ENCODE measurements at places on chromosomes 1 and 21.

- DNase-seq, result no peak
Observed at GRCh38 chr1:235597867-235598553, 51.6 kb downstream of the GNG4 start.

DNA sequence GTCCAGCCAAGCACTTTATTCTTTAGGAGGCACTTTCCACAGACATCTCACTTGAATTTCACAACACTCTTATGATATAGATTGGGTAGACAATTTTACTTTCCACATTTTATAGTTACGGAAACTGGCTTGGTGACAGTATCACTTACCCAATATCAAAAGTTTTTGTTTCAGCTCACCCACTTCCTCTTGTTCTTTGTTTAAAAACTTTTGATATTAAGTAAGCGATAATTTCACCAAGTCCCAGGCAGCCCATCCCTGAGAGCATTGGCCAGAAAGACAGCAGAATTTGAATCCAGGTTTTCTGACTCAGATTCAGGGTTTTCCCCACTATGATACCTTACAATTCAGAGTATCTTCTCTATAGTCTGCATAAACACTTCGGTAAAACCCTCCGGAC is 60.0 kb downstream of the LRIG2 start:
- DNase-seq, result no peak

GRCh38 chr1:228075801-228076271 is 6.7 kb upstream of the ARF1 start:
- DNase-seq, result no peak

- no peak for DNase-seq
Observed at GRCh38 chr1:102163799-102164198, 167.1 kb upstream of the OLFM3 start.

- no peak for DNase-seq
Observed at GRCh38 chr1:38644092-38644491, 215.5 kb downstream of the RRAGC start.

- no peak for DNase-seq
Observed at GRCh38 chr21:35783721-35784120, 276.6 kb downstream of the SETD4 start.

DNA sequence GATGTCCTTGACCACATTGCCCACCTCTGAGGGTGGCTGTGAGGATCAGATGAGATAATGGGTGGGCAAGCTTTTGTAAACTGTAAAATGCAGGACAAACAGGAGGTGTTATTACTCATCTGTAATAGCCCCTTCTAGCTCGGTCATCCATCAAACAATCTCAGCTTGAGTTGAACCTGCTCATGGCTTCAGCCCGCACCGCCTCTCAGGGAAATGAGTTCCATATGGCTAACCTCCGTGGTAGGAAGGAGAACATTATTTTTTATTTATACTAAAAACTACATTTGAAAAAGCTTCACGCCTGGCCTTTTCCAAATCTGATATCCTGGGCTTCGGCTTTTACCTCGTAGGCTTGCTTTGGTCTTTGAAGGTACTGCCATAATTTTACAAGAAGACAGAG is 116.2 kb upstream of the USP24 start:
- no peak for DNase-seq

DNA sequence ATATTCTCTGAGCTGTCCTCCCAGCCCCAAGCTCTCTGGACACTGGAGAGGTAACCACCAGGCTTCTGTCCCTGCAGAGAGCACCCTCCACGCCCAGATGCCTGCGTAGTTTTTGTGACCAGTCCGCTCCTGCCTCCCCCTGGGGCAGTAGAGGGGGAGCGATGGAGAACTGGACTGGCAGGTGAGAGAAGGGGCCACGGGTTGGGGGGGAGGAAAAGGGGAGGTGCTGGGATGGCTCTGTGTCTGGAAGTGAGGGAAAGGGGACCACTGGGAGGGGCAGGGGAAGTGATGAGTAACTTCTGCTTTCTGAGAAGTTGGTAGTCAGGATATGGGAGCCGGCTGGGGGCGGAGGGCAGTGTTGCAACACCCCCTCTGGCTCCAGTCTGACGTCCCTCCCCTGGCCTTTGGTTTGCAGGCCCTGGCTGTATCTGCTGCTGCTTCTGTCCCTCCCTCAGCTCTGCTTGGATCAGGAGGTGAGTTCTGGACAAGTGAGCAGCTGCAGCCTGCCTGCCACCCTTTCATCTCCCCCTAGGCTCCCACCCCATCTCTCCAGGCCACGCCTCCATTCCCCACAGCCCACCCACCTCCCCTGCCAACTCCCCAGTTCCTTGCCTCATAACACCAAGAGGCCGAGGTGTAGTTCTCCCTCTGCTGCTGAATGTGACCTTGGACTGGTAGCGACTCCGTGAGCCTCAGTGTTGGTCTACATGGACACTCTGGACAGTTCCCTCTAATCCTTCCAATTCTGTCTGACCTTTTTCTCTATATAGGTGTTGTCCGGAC is 3.1 kb downstream of the ADAMTSL4 start:
- no peak for DNase-seq

DNA sequence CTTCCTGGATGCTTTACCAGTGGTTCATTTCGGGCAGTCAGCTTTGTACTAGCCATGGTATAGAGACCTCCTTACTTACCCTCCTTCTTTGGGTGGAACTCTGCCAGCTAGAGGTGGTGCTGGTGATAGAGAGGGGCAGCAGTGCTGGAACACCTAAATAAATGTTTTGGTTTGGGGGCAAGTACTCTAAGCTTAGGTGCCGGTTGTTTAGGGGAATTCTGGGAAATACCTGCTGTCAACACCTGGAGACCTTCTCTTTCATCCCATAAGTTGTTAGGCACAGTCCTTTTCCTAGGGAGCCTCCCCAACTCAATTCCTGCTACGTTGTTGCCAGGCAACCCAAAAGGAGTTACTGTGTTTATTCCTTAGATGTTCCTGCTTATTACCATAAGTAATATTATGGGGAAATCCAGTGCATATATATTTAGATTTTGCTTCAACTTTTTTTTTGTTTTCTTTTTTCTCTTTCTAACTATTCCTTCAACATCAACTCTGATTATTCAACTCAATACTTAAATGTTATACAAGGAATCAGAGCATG is 16.9 kb downstream of the SCP2 start:
- DNase-seq, result no peak

DNA sequence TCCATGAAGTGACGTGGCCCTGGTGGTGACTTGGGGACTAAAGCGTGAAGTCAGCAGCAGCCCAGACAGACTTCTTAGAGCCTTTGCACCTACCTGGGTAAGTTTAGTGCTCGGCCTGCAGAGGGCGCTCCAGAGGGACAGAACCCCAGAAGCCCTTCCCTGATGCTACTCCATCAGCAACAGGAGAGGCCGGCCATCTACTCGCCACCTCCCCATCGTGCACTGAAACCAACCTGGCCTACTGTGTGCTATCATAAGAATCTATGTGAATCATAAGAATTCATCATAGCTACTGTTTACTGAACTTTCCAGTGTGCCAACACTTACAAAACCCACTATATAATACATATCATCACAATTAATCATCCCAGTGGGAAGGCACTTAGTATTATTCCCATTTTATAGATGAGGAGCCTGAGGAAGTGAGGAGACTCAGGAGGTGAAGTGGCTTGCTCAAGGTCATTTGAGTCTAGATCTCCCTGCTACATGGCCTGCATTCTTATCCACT is 7.9 kb upstream of the EDN2 start:
- no peak for DNase-seq

GRCh38 chr1:167066333-167067122 is 23.6 kb downstream of the GPA33 start:
- peak; percentile 47 for DNase-seq

DNA sequence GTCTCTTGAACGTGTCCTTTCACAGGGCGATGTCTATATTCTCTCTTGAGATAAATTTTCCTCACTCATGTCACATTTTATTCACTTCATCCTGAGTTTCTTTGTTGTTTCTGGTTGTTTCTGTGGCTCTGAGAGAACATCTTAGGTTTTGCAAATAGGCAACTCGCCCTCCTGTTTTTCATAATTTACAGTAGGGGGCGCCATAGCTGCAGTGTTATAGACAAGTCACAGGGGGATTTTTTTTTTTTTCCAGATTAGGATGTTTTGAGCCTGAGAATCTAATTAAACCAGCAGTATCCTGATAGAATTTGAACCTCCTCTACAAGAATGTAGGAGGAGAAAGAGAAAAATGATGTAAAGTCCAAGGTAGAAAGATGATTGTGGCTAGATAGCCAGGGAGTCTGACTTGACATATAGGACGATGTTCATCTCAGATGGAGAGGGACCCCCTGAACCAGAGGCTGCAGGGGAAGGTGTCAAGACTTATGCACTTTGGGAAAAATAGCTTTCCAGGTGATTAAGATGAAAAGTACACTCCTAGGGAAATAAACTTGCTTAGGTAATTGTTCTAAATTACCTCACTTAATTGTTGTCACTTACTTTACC is 76.3 kb downstream of the ZP4 start:
- DNase-seq, result no peak

GRCh38 chr1:38549191-38549590 is 310.4 kb downstream of the RRAGC start:
- no peak for DNase-seq

GRCh38 chr1:25131794-25132193 is 100.5 kb downstream of the SYF2 start:
- DNase-seq, result no peak

DNA sequence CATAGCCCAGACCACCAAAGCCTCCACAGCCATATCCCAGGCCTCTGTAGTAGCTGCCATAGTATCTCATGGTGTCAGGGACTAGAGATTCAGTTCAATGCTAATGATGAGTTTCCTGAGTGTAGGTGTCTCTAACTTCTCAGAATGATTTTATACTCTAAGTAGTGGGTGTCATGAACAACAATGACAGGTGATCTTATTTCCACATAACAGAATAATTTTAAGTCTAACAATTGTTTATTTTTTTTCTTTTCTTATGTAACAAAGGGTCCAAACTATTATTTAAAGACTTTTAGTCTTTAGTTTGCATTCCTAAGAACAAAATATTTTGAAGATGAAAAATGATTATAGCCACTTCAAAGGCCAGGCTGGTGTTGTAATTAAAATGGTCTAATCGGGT is at the start of gene KRTAP19-6:
Gene KRTAP19-6, minus strand, starts transcription at position 101 of the 400 bp plus-strand sequence. Its CDS starts 31 bp downstream, at position 70.
- DNase-seq, result no peak

DNA sequence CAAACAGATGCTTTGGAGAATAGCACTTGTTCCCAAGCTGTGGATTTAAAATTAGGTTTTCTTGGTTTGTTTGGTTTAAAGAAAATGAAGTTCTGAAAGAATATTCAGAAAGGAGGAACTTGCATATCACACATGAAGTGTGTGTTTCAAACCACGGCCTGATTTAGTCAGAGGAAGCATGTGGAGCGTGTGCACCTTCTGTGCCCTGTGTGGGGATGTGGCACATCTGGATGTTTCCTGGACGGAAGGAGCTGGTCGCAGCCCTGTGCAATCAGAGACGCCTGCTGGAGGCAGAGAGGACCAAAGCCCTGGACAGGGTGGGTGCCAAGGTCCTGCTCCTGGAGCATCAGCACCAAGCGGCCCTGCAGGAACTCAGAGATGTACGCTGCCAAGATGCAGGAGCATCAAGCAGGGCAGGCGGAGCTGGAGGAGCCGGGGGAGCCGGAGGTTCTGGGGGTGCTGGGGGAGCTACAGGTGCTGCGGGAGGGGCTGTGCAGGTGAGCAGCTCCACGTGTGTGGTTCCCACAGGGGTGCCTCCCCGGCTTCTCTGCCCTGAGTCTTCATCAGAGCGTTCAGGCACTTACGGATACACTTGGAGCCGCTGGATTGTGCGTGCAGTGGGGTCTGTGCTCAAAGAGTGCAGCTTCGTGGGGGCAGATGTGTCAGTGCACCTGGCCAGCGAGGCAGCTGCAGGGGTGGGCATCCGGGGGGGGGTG is 45.7 kb downstream of the PCNT start:
- no peak for DNase-seq

DNA sequence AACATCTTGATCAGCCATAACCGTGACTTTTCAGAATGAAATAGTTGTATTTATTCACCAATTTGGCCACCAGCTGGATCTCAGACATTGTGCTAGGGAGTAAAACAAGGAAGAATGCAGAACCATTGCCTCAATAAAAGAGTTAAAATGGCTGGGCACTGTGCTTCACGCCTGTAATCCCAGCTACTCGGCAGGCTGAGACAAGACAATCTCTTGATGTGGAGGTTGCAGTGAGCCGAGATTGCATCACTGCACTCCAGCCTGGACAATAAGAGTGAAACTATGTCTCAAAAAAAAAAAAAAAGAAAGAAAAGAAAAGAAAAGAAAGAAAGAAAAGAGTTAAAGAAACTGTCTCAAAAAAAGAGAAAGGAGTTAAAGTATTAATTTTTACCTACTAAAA is 199.5 kb downstream of the TPR start:
- no peak for DNase-seq

- no peak for DNase-seq
Observed at GRCh38 chr1:94550396-94550795, 8.8 kb upstream of the F3 start.

GRCh38 chr1:94654459-94654858 is 112.9 kb upstream of the F3 start:
- DNase-seq, result no peak

GRCh38 chr1:47578026-47578720 is 140.3 kb downstream of the FOXD2 start:
- DNase-seq, result peak; percentile 34

- DNase-seq, result no peak
Observed at GRCh38 chr1:37862330-37862729, 2.9 kb upstream of the MTF1 start.

DNA sequence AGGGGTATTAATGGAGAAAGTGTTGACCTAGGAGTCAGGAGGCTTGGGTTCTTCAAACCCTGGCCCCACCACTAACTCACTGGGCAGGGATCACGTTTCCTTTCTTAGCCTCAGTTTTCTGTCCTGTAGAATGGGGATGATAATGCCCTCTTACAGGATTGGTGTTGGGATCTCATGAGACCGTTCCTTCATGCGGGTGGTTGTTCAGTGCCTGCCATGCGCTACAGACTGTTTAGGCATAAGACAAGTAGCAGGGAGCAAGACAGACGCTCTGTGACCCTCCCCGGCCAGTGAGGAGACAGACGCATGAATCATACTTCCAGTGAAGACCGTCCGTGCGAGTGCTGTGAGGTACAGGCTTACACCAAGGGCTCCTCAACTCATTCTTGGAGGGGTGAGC is 81.7 kb downstream of the MAN1C1 start:
- DNase-seq, result no peak

- DNase-seq, result no peak
Observed at GRCh38 chr1:26353976-26354820, at the start of gene CRYBG2. CRYBG2 (minus strand) TSS chr1:26354130; CDS start chr1:26346657, 7,473 bp downstream.

DNA sequence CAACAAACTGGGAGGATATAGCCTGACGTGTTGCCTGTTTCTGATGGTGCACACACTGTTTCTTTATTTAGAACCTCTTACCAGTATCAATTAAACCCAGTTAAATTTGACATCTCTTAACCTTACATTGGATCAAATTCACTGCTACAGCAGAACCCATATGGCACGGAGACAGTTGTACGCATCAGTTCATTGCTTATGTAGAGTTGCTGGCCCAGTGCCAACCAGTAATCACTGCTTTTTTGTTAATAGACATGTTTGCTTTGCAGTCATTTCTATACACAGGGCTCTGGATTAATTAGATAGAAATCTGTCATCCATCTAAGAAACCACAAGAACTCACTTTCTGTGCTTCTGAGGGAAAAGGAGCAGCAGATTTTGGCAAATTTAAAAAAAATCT is 154.0 kb downstream of the RWDD3 start:
- DNase-seq, result no peak
